ENCODE measurements at places on chromosomes 13 and 19.

GRCh38 chr13:30868799-30869470, 37.1 kb upstream of the MEDAG start:
- no peak for DNase-seq

DNA sequence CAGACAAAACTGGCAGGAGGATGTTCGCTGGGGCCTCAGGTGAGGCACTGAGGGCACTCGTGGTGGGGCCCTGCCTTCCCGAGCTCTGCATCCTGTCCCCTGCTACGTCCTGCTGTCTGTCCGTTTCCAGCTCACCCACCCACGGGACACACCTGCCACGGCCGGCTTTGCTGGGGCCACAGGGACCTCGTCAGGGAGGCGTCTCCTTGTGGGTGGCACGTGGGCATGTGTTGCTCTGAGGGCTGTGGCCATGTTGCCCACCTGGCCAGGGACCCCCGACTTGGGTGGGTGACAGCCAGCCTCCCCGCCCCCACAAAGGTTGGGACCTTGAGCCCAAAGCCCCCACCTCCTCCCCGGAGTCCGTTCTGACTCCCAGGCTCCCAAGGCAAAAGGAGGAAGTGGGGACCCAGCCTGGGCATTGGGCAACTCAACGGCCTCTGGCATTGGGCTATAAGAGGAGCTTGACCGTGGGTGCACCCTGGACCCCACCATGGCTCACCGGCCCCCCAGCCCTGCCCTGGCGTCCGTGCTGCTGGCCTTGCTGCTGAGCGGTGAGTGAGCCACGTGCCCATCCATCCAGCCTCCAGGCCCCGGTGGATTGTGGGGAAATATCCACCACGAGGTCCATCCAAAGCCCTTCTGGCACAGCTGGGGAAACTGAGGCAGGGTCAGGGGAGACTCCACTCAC, at the start of gene PRTN3:
Gene PRTN3, plus strand, starts transcription at position 481 of the 688 bp plus-strand sequence. Its CDS starts 10 bp downstream, at position 491.
- DNase-seq: no peak

DNA sequence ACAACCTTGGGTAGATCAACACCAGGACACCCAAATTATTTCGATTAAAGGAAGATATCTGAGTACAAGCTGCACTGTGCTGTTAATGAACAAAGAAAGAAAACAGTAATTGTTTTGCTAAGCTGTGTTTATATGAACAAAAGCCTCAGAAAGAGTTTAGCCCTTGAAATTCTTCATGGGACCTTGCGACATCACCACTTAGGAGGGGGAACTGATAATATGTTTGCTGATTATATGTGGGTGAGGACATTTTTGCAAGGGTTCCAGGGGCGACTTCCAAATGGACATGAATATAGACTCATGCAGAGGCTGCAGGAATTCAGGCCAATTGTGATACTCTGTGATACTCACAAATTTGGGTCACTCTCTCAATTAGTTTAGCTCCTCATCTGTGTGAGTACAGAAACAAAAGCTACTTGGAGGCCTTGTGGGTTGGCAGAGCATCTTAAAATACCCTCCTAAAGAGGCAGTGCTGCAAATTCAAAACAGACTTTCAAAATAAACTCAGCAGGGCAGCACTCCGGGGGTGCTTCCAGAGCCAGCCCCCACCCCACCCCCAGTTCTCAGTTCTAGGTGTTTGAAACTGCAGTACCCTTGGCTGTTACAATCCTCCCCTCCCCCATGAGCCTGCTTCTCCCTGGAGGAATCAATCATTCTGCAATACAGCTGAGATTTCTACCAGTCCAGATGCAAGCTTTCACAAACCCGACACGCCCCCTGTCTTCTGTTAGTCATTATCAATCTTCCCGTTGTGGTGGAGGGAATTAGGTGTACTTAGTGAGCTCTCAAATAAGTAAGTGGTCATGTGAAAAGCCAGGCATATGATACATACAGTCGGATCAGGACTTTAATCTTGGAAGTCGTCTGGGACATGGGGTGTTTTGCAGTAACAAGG, 97.0 kb upstream of the MBNL2 start:
- DNase-seq: no peak

DNA sequence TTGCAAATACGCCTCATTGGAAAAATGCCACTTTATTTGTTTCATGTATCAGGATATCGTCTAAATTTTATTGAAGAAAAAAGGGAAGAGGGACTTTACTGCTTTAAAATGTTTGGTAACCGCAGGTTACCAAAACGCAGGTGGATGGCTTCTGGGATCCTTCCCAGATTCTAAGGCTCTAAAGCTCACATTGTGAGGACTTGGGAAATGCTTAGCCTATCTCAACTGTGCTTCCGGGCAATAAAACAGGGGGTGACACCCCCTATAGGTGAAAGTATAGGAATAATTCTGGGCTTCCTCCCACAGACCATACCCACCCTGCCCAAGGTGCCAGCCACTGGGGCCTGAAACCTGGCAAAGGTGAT, 73.2 kb upstream of the IPO5 start:
- no peak for DNase-seq

GRCh38 chr13:26605845-26606244, 48.4 kb downstream of the WASF3 start:
- DNase-seq: no peak

- DNase-seq: no peak
Measured at GRCh38 chr13:76016799-76017400, 380.8 kb downstream of the LMO7 start.

GRCh38 chr13:100436099-100436498, 152.5 kb downstream of the GGACT start:
- no peak for DNase-seq

- DNase-seq: no peak
Measured at GRCh38 chr13:49869519-49869918, 66.6 kb downstream of the SPRYD7 start.

- DNase-seq: no peak
Measured at GRCh38 chr19:29886586-29886985, 55.5 kb upstream of the URI1 start.

DNA sequence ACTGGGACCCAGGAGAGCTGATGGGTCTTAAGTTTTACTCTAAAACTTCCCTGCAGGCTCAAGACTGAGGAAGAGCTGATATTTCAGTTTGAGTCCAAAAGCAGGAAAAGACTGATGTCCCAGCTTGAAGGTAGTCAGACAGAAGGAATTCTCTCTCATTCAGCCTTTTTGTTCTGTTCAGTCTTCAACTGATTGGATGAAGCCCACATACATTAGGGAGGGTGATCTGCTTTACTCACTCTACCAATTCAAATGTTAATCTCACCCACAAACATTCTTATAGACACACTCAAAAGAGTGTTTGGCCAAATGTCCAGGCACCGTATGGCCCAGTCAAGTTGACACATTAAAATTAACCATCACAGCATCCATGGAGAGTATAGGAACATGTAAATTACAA, 173.5 kb downstream of the KCNRG start:
- no peak for DNase-seq

DNA sequence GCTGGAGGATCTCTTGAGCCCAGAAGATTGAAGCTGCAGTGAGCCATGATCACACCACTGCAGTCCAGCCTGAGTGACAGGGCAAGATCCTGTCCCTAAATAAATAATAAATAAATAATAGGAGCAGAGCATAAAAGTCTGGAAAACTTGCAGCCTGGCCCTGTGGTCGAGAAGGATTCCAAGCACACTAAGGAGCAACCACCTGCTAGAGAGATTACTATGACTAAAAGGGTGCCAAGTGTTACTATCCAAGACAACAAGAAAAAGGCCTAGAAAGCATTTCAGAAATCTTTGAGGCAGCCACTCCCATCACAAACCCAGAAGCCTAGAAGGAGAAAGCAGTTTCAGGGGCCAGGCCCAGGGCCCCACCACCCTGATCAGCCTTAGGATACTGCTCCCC, 46.1 kb downstream of the LHFPL6 start:
- DNase-seq: no peak

GRCh38 chr19:48742096-48742495, 1.7 kb upstream of the RASIP1 start:
- no peak for DNase-seq

DNA sequence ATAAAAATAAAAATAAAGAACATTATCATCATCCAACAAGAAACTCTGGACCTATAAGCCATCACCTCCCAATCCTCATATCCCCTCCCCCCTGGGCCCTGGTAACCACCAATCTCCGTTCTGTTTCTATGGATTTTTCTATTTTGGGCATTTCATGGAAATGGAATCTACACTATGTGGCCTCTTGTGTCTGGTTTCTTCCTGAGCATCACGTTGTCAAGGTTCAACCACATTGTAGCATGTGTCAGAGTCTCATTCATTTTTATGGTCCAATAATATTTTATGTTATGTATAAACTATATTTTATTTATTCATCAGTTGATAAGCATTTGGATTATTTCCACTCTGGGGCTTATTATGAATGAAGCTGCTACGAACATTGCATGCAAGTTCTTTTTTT, 26.9 kb downstream of the SULT2B1 start:
- no peak for DNase-seq

DNA sequence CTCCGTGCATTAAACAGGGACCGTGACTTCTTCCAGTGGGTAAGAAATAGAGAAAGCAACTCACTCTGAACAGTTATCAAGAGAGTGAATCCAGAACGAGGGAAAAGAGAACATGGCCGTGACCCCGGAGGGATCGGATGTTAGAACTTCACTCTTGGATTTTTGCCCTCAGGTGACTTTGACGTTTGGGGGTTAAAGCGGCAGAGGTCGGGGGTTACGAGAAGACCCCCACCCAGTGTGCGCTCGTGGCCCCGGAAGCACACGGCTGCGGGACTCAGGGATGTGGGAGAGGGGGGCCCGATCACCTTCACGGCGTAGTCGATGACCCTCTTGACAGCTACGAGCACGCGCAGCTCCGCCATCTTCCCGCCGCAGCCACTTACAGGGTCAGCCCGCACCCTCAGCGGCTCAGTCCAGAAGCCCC, at the start of gene ETFB:
Gene ETFB, minus strand, starts transcription at position 424 of the 424 bp plus-strand sequence. Its CDS starts 62 bp downstream, at position 362.
- DNase-seq: no peak

DNA sequence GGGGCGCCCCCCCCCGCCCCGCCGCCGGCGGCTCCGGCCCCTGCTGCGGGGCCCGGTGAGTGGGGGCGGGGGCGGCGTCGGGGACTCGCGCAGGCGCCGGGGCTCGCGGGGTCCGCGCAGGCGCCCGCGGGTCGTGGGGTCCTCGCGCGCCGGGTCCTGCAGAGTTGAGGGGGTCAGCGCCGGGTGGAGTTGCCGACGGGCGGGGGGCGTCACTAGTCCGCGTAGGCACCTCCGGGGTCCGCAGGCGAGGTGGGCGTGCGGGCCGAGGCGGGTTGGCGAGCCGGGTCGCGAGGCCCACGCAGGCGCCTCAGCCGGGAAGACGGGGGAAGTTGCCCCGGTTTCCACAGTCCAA, 365 bp downstream of the PPP6R1 start:
- peak; percentile 29 for DNase-seq

DNA sequence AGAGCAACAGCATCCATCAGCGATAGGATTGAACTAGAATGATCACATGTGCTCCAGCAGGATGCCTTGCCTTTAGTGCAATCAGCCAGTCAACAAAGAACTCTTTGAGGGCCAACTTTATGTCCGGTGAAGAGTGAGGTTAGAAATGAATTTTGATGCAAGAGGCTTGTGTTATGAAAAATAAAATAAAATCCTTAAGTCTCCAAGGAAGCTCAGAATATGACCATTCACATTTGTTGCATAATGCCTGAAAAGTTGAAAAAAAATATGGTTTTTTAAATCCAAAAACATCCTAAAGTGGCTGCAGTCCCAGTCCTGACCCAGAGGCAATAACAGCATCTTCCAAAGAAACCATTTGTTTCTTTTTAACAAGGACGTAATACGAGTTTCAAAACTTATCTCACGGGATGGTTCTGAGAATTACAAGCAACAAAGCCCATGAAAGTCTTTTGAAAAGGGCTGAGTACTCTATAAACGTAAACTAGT, 61.3 kb downstream of the DCLK1 start:
- no peak for DNase-seq

DNA sequence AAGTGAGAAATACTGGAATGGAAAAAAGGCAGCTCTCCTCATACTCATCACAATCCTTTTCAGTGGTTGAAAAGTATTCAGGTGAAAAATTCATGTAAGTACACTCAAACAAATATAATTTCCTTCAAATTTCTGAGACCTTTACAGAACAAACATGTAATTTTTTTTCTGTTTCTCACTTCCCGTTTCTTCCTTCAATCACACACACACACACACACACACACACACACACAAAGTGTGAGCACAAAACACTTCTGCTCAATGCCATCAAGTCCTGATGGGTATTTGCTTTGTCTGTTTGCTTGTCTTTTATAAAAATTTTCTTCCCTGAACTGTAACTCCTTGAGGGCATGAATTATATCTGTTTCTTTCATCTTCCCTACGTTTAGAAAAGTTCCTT, 110.6 kb downstream of the LIG4 start:
- DNase-seq: no peak

GRCh38 chr19:2927032-2927430, 17.7 kb downstream of the ZNF77 start:
- no peak for DNase-seq

GRCh38 chr13:49997955-49998354, 1.1 kb downstream of the TRIM13 start:
- DNase-seq: no peak

GRCh38 chr19:31616031-31616430, 266.8 kb upstream of the TSHZ3 start:
- no peak for DNase-seq

- no peak for DNase-seq
Measured at GRCh38 chr13:96696389-96696900, 297.8 kb downstream of the OXGR1 start.

- DNase-seq: no peak
Measured at GRCh38 chr13:34628209-34628682, 313.8 kb upstream of the NBEA start.

DNA sequence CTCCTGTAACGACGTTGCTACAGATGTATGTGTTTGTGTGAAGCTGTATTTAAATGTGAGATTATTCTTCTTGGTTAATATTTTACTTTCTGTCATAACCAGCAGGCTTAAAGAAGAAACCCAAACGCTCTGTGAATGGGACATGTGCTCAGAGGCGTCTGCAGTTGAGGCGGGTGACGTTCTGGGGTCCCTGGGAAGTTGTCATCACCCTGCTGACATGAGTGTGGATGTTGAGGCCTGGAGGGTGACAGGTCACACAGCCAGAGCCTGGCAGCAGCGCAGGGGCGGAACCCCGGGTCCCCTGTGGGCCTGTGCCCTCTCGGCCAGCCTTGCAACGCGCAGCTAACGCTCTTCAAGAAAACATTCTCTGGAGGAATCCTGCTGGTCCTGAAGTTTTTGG, 16.6 kb downstream of the RASA3 start:
- DNase-seq: no peak

GRCh38 chr13:63541336-63541735, 2125.7 kb upstream of the PCDH20 start:
- DNase-seq: no peak

- no peak for DNase-seq
Measured at GRCh38 chr19:4007836-4008539, 452 bp downstream of the PIAS4 start.
